Esophagus mucosa (tissue), 1 donor: ENCODE measurements at places on chromosomes 3 and 15.

GRCh38 chr15:96184297-96184696, 146.2 kb upstream of the NR2F2 start:
- ATAC-seq = no peak

- peak; percentile 25 for ATAC-seq
These were observed 459 bp upstream of the ADCY5 start for GRCh38 chr3:123449102-123449996.

DNA sequence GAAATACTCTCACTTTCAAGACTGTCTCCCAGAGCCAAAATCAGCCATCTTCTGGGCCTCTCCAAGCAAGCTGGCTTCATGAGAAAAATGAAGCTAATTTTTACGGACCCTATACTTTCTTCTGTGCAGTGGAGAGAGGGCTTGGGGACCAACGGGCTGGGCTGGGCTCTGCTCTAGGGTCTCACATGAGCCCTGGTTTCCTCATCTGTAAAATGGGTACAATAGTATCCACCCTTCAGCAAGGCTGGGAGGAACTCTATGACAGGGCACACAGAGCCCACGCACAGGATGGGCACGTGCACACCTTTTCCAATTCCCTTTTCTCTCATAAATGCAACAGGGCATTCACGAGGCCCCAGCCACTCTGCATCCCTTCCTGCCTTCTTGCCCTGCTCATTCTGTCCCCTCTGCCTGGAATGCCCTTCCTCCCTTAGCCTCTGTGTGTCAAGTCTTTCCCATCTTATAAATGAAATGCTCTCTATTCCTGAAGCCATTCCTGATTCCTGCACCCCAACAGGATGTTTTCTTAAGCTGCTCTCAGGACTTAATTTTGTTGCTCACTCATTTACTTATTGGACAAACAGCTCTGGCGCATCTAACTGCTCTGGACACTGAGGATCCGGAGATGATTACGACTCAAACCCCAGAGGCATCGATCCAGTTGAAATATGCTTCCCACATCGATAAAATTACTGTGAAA, 32.9 kb upstream of the SEC13 start:
- ATAC-seq = no peak

- peak; percentile 63 for ATAC-seq
These were observed 90.7 kb downstream of the SCN11A start for GRCh38 chr3:38960953-38961622.

DNA sequence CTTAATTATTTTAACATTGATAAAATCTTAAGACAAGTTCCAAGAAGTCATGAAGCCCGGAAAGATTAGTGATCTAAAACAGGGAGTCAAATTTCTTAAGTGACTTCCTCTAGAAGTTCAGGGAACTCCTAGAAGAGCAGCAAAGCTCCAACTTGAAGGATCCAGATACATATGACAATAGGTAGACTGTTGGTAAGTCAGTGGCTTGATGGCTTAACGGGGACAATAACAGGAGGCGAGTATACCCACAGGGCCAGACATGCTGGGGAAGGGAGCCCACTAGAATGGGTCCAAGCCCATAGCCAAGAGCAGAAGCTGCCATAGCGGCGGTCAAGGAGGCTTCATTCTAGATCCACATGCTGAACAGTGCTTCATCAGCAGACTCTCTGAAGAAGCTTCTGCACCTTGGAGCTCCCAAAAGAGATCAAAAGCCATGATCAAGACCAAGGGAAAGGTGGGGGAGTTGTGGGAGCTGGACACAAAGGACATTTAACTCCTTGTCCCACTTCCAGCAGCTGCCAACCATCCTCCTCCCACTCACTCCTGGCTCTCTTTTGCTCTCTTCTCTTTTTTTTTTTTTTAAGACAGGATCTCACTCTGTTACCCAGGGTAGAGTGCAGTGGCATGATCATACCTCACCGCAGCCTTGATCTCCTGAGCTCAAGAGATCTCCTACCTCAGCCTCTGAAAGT, 10.2 kb upstream of the CA12 start:
- no peak for ATAC-seq

DNA sequence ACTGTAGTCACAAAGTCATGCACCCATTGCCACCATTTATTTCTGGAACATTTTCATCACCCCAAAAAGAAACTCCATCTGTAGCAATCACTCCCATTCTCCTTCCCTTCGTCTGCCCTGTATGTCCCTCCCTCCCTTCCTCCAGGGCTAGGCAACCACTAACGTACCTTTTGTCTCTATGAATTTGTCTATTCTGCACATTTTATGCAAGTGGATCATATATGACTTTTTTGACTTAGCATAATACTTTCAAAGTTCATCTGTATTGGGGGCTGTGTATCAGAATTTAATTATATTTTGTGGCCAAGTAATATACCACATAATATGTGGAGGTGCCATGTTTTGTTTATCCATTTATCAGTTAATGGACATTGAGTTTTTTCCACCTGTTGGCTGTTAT, 201.6 kb downstream of the FEZF2 start:
- no peak for ATAC-seq

GRCh38 chr3:25021816-25022215, 406.2 kb upstream of the RARB start:
- ATAC-seq = peak; percentile 35

GRCh38 chr3:194489736-194490612, 3.2 kb upstream of the ATP13A3 start:
- ATAC-seq = no peak

DNA sequence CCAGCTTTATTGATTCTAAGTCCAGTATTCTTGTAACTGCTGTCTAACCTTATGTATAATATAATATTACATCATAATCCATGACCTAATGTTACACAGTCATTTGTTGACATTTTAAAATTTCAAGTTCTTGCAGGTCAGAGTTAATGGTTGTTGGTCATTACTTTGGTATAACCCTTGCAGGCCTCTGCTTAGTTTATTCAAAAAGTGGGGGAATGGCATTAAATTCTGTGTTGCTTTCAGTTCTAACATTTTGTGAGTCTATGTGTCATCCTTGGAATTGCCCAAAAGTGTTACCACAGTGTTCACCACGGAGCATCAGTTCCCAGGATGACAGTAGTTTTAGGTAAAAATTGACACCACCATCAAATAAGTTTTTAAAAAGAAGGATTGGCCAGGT, 174.8 kb upstream of the BCL6 start:
- ATAC-seq = no peak

DNA sequence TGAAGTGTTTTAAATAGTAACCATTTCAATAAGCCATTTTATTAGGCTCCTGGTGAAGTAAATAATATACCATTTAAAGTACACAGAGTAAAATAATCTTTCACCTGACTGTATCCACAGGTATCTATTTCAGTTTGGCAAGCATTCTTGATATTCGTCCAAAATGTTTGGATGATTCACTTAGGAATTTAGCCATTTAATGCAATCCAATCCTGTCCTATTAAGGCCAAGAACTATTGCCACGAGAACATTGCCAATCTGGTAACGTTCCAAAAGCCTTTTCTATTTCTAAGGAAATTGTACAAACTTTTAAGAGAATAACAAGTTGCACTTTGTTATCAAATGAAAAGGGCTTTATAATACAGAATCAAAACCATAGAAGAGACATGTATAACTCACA, 209.8 kb upstream of the THRB start:
- ATAC-seq = peak; percentile 80

DNA sequence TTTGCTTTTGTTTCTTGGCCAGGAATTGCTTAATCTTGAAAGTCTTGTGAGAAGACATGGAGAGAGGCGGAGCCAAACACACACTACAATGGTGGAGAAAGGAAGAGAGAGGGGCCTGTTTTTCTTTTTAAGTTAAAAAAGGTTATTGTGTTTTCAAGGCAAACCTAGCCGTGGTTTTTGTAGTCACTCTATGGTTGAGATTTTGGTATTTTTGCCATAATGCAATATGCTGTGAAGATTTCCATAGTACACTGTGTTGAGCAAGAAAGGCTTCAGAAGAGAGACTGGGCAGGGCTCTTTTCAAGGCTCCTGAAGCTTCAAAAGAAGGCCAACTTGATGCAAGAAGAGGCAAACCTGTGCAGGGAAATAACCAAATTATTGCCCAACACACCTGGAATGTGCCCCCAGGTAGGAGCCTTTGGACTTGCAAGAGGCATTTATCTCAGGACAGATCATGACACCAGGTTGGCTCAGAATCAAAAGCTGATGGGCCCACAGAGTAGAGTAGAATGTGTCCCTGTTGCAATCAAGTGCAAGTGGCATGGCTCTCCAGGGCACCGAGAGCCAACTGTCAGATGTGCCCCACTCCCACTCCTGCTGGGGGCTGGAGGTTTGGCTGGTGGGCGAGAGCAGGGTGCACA, 22.1 kb downstream of the AMOTL2 start:
- ATAC-seq = peak; percentile 46

DNA sequence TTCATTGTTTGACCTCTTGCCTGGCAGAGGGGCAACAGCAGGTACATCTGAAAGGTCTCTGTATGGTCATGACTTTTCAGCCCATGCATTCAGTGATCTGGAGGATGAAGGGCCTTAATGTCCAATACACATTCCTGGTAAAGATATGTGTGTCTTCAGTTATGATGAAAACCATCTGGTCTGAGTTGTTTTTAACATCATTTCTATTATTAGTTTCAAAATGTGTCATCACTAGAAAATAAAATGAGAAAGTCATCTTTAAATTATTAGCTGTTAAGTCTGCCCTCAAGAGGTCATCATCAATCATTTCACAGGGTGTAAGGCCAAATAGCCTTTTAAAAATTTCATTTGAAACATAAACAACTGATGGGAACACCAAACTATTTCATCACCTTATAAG, 92.1 kb upstream of the PLSCR4 start:
- no peak for ATAC-seq

DNA sequence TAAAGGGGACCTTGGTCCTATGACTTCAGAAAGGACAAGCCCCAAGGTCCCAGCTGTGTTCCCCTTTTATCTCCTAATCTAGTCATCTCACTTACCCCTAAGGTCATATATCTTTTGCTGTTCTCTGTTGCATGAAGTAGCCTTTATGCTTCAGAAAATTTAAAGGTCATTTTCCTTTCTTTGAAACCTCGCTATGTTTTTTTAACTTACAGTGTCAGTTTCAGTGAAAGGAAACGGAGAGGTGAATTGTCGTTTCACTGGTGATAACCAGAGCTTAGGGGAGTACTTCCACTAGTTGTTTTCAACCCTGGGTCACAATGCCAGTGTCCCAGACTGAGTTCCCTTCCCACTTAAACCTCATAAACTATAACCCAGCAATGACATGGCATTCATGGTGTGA, 357.4 kb downstream of the GAP43 start:
- ATAC-seq = no peak

GRCh38 chr15:67164401-67164791, 90.1 kb downstream of the AAGAB start:
- ATAC-seq = peak; percentile 4

DNA sequence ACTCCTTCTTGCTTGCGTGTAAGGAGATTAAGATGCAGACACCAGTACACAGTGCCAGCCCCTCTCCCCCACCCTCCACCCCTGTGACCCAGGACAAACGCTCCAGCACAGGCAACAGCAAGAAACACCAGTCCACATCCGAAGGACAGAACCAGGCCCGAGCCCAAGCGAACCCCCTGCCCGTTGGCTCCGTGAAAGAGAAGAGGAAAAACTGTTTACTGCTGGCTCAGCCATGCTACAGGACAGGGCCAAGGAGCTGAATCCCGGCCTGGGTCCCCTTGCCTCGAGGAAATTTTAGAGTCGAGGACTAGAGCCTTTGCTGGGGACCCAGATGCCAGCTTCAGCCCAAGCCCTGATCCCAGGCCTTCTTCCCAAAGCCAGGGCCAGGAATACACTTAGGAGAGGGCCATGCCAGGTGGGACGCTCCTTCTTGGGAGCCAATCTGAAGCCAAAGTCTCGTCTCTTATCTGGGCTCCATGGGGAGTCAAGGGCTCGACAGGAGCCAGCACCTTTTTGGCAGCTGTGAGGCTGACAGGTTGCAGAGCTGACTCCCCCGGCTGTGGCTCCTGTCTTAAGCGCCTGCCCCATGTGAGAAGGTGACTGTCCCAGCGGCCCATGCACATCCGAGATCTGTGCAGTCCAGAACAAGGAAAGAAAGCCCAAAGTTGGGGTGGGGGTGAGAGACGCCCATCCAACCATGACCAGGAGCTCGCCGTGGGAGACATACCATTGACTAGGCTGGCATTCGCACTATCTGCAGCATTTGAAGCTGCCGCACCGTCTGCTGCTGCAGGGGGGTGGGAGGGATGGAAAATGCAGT, 63.8 kb upstream of the SEC13 start:
- no peak for ATAC-seq

- no peak for ATAC-seq
These were observed 296.1 kb upstream of the RASGRP1 start for GRCh38 chr15:38860674-38861073.

DNA sequence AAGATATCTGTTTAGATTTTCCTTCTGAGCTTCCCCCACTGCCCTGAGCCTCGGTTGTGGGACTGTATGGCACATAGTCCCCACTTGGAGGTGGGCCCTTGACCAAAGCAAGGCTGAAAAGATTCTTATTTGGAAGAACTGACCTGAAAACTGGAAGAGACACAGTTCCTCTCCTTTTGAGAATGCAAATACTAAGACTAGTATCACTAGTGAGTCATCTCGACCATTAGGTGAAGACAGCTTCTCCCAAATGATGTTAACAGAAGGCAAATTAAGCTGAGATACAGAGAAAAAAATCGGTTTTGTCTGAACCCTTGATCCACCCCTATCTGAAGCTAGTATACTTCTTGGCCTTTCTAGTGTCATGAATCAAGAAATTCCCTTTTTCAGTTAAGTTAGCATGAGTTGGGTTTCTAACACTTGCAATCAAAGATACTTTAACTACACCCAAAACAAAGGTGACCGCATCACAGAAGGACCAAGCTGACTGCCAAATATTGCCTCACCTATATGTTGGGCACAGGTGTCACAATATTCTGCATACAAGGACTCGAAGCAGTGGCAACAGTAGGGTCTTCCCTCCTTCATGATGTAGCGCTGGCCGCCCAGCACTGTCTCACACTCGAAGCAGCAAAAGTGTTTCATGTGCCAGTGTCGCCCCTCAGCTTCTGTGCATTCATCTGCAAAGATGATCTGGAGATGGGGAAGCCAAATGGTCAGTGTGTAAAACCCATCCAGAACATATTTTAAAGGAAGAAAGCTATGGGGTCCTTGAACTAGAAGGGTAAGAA, 72.4 kb downstream of the PRICKLE2 start:
- ATAC-seq = no peak

DNA sequence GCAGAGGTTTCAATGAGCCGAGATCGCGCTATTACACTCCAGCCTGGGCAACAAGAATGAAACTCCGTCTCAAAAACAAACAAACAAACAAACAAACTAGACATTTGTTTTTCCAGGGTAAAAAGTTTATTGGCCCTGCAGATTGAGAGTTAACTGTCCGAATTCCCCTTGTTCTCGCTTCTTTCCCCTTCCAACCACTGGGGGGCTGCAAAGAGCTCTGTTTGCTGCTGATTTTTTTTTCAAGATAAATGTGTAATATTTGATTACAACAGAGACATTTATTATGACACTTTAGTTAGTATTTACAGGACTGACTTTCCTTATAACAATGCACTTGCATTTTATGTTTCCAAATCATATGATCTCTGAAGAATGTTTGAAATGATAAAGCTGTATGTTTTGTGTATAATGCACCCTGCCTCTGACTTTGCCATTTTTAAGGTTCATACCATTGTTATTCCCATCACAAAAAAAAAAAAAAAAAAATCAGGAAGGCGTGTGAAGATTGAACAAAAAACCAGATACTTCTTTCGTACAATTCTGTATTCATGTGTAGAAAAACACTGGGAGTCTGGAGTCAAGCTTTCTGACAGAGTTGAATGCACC, 2.8 kb downstream of the CLSTN2 start:
- ATAC-seq = no peak

GRCh38 chr15:89364341-89364740, 29.7 kb upstream of the POLG start:
- no peak for ATAC-seq

- ATAC-seq = peak; percentile 79
These were observed 23.2 kb downstream of the SPTBN5 start for GRCh38 chr15:41870689-41871081.
